ENCODE measurements at places on chromosomes 13 and 19. TPM values are rescaled to one million over a fixed set of nuclear protein-coding genes. Genes with fewer than 3 reads are reported as not detected.

DNA sequence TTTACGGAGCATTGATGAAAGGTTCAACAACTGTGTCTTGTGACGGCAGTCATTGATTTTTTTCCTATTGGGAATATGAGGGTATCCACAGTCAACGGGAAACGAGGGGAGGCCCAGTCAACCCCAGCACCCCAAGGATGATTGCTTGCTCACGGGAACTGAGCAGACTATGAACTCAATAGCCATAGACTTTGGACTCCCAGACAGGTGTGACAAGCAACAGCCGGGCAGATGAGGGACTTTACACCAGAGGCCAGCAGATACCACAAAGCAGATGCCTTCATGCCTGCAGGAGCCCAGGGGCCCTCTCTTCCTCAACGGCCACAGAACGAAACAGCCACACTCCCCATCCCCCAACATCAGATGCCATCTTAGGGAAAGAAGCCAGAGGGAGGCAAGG lies 80.3 kb upstream of the FLT1 start:
- no peak for DNase-seq

- no peak for DNase-seq
These were observed 2.0 kb downstream of the GYS1 start for GRCh38 chr19:48991011-48991609.

DNA sequence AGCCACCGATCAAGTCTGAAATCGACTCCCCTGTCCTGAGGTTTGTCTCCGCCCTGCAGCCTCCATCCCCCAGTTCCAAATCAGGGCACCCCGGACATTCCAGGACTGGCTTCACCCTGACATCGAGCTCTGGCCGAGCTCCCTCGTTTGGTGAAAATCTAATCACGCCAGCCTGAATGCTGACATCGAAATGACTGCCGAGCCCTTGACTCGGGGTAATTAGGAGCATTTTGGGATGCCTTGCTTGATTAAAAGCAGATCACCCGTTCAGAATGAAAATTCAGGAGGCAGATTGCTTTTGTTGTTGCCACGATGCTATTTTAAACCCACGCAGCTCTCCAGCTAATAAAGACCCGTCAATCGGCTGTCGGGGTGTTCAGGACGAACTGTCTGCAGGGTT lies 34.3 kb downstream of the ZNRF4 start:
- DNase-seq, result no peak

DNA sequence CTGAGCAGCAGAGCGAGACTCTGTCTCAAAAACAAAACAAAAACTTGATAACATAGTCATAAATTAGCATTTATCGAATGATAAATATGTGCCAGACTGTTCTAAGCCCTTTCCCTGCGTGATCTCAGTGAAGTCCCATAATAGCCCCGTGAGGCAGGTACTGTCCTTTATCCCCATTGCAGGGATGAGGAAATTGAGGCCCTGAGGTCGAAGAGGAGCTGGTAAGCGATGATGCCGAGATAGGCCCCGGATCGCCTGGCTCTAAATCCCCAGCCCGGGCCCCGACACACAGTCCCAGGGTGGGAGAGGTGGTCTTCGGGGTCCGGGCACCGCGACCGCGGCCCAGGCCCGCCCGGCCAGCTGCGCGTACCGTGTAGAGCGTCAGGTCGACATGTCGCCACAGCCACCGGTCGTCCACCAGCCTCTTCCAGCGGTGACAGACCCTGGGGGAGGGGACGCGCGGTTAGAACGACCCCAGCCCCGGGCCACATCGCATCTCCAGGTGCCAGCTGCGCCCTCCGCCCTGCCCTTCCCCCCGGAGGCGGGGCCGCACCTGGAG lies 625 bp downstream of the FBXL12 start:
- DNase-seq, result no peak

The GIPC1 gene
- total RNA-seq, result 36.5 TPM

The PLIN3 gene
- total RNA-seq, result 92.1 TPM

The AMER2 gene
- not detected for total RNA-seq

Measured in H4 (cell line).